Activated T-cell treated with anti-CD3 and anti-CD28 coated beads for 4 hours (primary cell): ENCODE measurements at places on chromosomes 16 and 17.

DNA sequence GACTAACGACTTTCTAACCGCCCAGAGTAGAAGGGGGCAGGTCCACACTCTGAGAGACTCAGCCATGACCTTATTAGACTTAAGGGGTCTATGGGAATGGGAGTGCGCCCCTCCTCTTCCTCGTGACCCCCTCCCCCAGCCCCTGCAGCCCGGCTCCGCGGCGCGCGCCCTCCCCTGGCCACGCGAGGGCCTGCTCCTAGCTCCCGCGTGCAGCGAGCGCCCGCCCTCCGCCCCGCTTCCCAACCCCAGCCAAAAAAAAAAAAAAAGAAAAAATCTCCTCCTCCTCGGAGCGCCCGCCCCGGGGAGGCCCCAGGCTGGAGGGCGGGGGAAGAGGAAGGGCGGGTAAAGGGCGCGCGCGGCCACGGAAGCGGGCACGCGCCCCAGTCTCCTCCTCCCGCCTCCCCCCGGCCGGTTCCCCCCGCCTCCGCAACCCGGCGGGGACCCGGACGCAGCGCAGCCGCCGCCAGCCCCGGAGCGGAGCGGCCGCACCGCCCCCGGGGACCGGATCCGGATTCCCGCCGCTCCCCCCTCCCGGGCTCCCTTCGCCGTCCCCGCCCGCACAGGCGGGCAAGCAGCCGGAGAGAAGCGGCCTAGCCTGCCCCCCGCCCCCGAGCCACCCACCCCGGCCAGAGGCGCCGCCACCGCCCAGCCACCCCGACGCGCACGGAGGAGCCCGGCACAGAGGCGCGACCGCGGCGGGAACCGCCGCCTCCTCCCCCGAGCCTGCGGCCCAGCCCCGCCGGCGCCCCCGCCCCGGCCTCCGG is 949 bp downstream of the UBTF start:
- DNase-seq, result peak; percentile 80

DNA sequence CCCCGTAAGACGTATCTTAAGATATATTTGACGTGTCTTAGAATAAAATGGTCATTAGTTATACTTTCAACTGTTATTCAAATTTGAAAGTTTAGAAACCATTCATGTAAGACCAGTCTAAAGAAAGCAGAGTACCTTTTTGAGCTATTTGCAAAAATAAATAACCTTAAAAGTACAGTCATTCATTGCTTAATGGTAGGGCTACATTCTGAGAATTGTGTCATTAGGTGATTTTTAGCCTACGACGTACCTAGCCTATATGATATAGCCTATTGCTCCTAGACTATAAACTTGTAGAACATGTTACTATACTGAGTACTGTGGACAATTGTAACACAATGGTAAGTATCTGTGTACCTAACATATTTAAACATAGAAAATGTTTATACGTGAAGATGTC is 139.2 kb downstream of the PHKB start:
- DNase-seq, result no peak

DNA sequence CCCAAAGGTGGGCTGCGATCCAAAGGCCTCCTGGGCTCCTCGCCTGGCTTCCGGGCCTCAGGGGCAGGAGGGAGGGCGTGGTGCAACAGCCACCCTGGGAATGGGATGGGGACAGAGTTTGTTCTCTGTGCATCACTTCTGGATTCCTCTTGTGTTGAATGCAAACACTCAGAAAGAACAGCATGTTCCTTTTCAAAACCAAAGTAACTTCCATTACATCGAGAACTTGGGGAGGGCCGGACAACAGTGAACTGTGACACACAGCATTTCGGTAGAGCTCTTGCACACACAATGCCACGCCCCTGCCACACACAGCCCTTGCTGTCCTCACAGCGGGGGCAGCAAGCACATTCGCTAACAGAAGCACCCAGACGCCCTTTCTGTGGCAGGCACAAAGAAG is 36.1 kb upstream of the FASN start:
- no peak for DNase-seq

GRCh38 chr16:11396241-11397048 is 51.2 kb downstream of the RMI2 start:
- peak; percentile 60 for DNase-seq

DNA sequence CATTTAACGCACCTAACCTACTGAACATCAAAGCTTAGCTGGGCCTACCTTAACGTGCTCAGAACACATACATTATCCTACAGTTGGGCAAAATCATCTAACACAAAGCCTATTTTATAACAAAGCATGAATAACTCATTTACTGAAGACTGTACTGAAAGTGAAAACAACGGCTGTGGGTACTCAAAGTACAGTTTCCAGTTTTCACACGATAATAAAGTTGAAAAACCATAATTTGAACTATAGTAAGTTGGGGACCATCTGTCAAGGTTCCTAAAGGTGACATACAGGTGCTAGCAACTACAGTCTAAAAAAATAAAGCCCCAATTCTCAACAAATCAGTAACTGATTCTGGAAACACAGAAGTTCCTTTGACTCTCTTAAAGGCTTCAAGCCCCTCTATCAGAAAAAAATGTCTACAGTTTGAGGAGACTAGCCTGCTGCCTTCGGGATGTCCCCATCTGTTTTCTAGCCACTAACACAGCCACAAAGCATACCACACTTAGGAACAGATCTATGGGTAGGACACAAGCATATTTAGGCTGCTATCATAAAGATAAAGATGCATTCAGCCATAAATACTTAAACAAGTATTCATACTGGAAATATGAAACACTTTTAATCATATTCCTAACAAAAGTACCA is 71.3 kb downstream of the KANSL1 start:
- DNase-seq, result no peak

GRCh38 chr16:743794-744500 is 3.1 kb upstream of the CIAO3 start:
- no peak for DNase-seq

- DNase-seq, result peak; percentile 55
Observed at GRCh38 chr17:7177191-7177953, 1.8 kb downstream of the ASGR1 start.

DNA sequence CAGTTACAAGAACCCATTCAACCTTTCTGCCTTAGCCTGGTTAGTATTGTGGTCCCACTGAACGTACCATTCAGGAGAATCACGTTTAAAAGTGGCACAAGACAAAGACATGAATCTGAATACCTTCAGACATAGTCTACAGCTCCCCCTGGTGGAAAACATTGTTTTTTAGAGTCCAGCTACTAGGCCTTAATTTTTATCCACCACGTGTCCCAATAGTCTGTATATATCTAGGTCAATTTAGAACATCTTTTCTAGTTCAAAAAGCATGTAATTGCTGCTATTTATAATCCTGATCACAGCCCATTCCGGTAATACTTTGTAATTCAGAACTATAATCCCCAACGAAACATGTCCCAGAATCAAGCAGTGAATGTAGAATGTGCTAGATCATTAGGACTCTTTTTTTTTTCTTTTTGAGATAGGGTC is 13.7 kb upstream of the GUCY2D start:
- DNase-seq, result peak; percentile 55

DNA sequence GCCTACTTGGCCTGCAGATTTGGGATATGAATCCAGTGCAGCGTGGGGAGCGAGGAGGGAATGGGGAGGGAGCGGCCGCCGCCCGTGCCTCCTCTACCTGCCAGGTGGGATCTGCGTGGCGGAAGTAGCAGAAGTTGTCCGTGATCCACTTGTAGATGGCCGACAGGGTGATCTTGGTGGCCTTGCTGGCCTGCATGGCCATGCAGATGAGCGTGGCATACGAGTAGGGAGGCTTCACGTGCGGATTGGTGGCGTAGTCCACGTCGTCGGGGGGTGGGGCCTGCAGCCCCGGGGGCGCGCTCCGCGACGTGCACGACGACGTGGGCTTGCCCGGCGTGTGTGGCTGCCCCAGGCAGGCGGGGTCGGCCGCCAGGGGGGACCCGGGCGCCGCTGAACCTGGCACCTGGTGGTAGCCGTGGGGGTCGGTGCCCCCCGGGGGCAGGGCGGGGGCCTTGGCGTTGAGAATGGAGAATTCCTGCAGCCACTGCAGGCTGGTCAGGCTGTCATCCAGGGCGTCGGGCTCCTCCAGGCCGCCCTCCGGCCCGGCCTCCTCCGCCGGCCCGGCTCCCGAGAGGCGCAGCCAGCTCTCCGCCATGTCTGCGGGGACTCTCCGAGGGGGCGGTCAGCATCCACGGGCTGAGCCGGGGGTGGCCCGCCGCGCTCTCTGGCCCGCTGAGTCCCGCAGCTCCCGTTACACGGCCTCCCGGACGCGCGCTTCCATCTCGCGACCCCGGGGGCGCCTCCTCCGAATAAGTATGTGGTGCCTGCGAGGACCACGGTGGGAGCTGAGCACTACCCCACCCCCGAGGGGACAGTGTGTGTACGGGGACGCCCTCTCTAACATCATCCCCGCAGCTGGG is 1.0 kb downstream of the FOXJ1 start:
- no peak for DNase-seq

- no peak for DNase-seq
Observed at GRCh38 chr16:51433599-51433998, 282.5 kb upstream of the SALL1 start.

GRCh38 chr17:57946798-57947358 is 8.3 kb downstream of the CUEDC1 start:
- no peak for DNase-seq

DNA sequence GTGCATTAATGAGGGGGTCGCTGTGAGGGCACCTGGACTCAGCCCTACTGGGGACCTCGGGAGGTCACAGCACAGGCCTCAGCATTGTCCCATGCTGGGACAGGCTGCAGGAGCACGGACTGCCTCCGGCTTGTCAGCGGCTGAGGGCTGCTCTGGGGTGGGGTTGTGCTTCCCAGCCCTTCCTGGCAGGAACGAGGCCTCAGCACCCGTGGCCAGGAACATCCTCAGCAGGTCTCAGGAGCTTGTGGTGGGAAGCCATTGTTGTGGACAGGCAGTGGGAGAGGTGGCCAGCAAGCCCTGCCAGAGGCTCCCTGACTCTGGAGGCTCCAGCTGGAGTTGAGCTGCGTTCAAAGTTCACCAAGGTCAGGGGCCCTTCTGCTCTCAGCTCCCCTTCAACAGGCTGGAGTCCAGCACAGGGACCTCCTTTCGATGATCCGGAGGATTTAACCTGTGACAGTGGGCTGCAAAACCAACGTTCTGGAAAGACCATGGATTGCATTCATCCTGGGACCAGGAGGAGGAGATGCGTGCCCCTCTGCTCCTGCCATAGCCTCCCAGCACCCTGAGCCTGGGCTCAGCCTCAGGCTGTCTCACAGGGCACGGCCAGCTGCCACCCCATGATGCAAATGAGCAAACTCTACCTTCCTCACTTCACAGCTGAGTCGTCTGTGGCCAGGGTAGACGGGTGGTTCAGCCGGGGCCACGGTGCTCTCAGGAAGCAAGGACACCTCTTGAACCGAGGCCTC is 32.6 kb downstream of the FOXL1 start:
- no peak for DNase-seq

DNA sequence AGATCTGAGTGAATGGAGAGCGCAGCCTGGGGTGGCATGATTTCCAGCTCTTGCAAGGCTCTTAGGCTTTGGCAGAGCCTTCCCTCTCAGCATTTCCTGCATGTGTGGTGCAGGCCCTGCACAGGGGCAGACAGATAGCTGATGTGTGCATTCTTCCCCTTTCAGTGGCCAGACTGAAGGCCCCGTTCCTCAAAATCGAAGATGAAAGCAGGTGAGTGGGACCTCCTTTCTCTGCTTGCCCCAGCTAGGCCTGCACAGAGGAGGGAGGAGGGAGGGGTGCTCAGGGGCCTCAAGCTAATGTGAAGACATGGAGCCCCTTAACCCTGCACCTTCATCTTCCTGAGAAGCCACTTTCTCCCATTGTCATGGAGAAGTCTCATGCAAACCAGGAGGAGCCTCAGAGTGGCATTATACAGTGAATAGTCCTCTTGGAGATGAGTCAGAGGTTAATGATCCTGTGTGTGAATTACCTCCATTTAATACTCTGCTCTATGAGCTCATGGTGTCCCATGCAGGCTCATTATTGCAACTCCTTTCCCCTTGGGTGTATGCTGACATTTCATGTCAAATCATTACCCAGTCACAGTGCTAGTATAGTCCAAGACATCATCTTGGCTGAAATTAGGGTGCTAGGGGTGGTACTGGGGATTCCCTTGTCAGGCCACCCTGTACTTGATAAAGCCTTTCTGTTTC is 20.4 kb upstream of the ADAM11 start:
- no peak for DNase-seq

- DNase-seq, result no peak
Observed at GRCh38 chr17:2898255-2898926, 102.2 kb downstream of the RAP1GAP2 start.
